ENCODE measurements at places on chromosomes 1 and 21.
A peak's percentile ranks its signal among the peaks of the same experiment; 100 is the strongest.

GRCh38 chr21:33375101-33375644 is 28.0 kb upstream of the IFNGR2 start:
- no peak for DNase-seq

DNA sequence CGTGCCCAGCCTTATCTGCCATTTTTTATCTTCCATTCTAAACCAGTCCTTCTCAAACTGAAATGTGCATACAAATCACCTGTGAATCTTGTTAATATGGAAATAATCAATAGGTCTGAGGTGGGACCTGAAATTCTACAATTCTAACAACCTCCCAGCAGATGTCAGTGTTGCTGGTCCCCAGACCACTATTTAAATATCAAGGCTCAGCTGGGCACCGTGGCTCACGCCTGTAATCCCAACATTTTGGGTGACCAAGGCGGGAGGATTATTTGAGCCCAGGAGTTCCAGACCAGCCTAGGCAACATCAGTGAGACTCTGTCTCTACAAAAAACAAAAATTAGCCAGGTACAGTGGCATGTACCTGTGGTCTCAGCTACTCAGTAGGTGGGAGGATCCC is 4.1 kb downstream of the UQCRHL start:
- DNase-seq = no peak

DNA sequence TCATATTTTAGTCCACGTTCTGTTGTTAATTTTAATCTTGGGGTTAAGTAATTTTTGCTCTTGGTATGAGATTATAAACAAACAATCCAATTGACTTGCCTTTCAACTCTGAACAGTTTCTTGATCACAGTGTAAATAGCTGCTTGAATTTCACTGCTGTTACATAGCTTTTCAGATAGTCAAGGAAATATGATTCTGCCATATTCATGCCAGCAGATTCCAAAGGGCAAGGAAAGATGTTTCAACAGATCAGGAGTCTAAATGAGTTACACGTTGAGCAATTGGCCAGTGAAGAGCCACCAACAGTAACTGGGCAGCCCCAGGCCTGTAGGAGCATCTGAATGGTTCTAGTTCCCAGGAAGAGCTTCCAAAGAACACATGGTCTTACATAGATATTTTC is 93.6 kb downstream of the LEPR start:
- DNase-seq = no peak

GRCh38 chr1:47578026-47578720 is 140.3 kb downstream of the FOXD2 start:
- DNase-seq = no peak

- no peak for DNase-seq
These were observed 6.5 kb upstream of the PACC1 start for GRCh38 chr1:212421165-212421564.

DNA sequence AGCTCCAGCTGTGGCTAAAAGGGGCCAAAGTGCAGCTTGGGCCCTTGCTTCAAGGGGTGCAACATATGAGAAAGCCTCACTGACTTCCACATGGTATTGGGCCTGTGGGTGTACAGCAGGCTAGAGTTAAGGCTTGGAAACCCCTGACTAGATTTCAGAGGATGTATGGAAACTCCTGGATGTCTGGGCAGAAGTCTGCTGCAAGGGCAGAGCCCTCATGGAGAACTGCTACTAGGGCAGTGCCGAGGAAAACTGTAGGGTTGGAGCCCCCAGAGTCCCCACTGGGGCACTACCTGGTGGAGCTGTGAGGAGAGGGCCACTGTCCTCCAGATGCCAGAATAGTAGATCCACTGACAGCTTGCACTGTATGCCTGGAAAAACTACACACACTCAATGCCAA is 69.5 kb downstream of the XCL2 start:
- DNase-seq = no peak

DNA sequence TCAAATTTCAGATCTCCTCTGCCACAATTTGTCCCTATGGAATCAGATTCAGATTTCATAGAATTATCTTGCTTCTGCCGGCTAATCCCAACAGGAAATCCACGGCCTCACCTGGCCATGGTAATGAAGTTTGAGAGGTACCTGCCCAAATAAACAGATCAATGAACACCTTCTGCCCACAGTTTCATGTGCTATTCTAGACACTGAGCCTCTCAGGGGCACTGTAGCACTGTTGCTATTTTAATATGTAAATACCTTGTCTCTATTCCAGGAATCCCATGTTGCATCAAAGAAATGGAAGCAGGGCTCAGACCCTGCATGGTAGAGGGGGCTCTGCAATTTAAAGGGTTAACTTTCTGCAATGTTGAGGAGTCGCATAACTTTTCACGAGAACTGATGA is 593.1 kb downstream of the PTBP2 start:
- DNase-seq = no peak

- DNase-seq = peak; percentile 28
These were observed 109.8 kb upstream of the IVNS1ABP start for GRCh38 chr1:185426848-185427247.

GRCh38 chr1:92029241-92029922 is 403 bp upstream of the EPHX4 start:
- no peak for DNase-seq

DNA sequence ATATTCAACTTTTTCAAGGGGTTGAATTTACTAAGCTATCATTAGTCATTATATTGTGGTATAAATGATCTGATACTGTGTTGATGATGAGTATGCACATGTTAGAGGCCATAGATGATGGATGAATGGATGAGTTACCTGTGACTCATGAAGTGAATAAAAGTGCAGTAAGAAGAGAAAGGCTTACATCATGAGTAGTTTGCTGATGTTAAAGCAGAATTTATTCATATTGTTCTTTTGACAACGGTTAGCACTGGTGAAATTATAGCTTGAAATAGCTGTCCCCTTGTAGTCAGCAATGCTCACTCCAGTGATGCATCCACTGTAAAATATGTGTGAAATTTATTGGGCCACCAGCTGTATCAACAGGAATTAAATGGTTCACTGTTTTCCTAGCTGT is 541.0 kb upstream of the ZRANB2 start:
- peak; percentile 40 for DNase-seq

Measured in fibroblast of skin of left quadriceps (primary cell).